ENCODE measurements at places on chromosomes 3 and 15.

DNA sequence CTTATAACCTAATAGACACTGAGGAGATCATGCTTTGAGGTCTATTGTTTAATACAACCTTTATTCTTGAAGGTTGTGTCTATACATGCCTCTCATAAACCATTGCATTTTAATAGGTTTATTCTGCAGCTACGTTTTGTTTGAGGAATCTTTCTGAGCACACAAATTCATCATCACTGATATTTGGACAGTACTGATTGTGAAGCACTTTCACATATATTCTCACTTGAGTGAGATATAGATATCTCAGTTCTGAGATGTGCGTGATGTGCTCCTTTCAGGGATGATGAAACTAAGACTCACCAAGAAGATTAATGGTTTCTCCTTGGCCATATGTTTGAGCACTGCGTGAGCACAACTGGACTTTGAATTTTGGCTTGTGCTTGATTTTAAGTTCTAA lies 374.4 kb downstream of the LPP start:
- no peak for DNase-seq

DNA sequence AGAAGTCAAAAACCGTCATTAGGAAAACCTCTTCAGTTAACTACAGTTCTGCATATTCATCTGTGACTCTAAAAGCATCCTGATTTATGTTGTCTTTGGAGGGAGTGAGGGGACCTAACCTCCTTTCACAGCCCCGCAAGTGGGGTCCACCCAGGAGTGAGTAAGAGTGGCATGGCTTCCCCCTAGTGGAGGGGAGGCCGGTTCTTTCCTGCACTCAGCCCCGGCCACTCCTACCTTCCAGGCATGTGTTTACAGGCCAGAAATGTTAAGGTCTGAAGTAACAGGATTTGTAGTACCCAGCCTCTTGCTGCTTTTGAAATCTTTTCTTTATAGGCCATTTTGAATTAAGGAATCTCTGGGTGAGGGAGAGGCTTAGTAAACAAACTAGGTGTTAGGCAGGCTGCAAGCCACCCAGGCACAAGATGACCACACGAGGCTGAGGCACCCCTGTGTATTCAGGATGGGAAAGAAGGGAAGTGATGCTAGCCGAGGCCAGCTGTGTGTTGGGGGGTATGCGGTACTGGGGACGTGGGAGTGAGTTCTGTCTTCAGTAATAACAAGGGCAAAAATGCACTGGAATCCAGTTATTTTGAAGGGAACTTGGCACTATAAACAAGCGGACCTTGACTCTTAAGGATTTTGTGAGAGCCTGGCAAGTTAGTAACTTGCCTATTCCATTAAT lies 50.5 kb downstream of the CTDSPL start:
- DNase-seq, result no peak

- DNase-seq, result no peak
These were observed 12.5 kb downstream of the ARPP21 start for GRCh38 chr3:35651851-35652250.

DNA sequence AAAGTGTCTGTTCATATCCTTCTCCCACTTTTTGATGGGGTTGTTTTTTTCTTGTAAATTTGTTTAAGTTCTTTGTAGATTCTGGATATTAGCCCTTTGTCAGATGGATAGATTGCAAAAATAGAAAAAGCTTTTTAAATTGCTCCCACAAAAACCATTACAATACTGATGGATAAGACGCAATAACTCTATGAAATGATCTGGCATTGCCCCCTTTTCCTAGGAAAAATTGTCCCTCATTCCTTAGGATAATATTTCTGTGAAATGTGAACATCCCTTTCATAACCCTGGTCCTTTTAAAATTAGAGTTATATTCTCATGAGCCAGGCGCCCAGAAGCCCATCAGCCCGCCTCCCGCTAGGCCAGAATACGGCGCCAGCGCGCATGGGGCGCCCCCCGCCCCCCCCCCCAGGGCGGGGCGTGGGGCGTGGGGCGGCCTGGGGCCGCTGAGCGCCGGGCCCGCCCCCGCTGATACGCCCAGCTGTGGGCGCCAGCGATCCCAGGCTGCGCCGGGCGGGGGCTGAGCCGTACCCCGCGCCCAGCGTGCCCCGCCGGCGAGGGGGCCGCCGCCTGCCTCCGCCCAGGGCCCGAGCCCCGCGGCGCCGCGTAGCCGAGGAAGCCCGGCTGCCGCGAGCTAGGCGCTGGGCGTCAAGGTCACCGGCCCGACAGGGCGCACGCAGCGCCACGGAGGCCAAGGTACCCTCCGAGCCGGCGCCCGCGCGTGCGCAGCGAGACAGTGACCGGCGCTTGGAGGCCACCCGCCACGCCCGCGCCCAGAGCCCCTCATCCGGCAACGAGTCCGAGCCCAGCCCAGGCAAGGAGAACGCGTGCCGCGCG lies 11.1 kb upstream of the ROPN1B start:
- no peak for DNase-seq

GRCh38 chr3:72310419-72311380 lies 525.8 kb upstream of the PROK2 start:
- DNase-seq, result peak; percentile 90

GRCh38 chr3:194447161-194447560 lies 39.6 kb downstream of the ATP13A3 start:
- no peak for DNase-seq

- no peak for DNase-seq
These were observed 436.7 kb downstream of the PDCD6IP start for GRCh38 chr3:34235096-34235495.

- no peak for DNase-seq
These were observed 8.7 kb upstream of the GRM2 start for GRCh38 chr3:51698209-51698608.

GRCh38 chr3:133943639-133944141 lies 48.0 kb upstream of the RAB6B start:
- peak; percentile 70 for DNase-seq

GRCh38 chr15:85609492-85609891 lies 185.2 kb downstream of the KLHL25 start:
- no peak for DNase-seq

- DNase-seq, result no peak
These were observed 249.4 kb upstream of the RARB start for GRCh38 chr3:25178672-25179071.

- no peak for DNase-seq
These were observed 233.2 kb downstream of the FGF12 start for GRCh38 chr3:192494174-192494573.

Measured in AG08395 (cell line).